ENCODE measurements at places on chromosomes 6 and 20.

GRCh38 chr6:26311012-26311384 is 54.0 kb upstream of the BTN3A2 start:
- DNase-seq, result peak; percentile 52

DNA sequence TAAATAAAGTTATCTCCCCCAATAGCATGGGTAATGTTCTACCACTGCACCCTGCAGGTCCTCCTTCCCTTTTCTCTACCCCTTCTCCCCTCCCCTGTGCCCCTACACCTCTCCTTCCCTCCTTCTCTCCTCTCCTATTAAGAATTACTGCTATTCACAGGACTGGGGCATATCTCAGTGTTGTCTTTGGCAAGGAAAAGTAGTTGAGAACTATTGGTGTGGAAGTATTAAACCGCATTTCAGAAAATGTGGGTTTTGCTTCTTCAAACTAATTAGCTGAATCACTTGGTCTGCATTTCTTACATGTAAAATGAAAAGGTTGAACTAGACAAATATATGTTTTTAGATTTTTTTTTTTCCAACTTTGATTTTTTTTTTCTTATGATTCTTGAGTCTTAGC is 296.3 kb downstream of the CDKAL1 start:
- DNase-seq, result no peak

DNA sequence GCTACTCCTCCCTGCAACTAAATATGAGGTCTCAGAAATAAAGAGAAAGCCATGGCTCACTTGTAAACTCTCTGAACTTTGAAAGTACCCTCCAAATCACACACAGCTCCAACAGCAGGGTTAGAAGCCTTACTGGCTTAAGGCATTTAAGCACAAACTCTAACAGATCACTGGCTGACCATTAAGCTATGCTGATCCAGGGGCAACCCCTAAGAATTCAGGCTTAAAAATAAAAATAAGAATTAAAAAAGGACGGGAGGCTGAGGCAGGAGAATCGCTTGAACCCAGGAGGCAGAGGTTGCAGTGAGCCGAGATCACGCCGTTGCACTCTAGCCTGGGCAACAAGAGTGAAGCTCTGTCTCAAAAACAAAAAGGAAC is 21.8 kb downstream of the HLA-E start:
- DNase-seq, result no peak

- DNase-seq, result no peak
Measured at GRCh38 chr20:58519940-58520712, 4.9 kb upstream of the APCDD1L start.

GRCh38 chr20:57316795-57317201 is 12.8 kb upstream of the SPO11 start:
- no peak for DNase-seq

- DNase-seq, result no peak
Measured at GRCh38 chr20:18515973-18516372, 8.2 kb downstream of the SEC23B start.

- DNase-seq, result no peak
Measured at GRCh38 chr6:37635319-37635718, 62.4 kb downstream of the MDGA1 start.

GRCh38 chr20:10893321-10893720 is 219.5 kb upstream of the JAG1 start:
- DNase-seq, result no peak

DNA sequence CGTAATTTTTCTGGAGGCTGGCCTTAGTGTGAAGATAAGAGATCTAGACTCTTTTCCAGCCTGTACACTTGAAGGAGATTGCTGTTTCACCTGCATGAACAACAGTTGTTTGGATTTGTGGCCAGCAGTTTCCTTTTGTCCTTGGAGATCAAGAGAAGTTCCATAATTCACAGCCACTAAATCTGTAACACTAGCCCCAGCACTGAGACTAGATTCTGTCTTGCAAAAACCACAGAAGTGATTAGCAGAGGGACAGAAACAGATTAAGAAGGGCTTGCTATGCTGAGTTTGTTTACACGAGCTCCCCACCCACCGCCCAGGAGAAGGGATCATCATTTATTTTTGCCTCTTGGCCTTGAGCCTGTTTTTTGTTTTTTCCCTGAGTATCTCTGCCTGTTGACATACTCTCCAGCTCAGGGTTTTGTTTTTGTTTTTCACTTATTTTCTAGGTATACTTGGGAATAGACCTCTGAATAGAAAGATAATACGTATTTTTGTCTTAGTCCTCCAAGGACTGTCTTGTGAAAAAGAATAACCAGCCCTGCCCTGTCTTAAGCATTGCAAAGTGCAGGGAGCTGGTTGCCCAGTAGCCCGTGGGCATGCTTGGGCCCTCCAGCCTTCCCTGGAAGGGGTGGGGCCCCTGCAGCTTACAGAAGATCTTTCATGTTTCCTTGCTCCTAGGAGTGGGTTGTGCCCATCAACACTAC is 93.1 kb upstream of the SOX4 start:
- DNase-seq, result no peak

DNA sequence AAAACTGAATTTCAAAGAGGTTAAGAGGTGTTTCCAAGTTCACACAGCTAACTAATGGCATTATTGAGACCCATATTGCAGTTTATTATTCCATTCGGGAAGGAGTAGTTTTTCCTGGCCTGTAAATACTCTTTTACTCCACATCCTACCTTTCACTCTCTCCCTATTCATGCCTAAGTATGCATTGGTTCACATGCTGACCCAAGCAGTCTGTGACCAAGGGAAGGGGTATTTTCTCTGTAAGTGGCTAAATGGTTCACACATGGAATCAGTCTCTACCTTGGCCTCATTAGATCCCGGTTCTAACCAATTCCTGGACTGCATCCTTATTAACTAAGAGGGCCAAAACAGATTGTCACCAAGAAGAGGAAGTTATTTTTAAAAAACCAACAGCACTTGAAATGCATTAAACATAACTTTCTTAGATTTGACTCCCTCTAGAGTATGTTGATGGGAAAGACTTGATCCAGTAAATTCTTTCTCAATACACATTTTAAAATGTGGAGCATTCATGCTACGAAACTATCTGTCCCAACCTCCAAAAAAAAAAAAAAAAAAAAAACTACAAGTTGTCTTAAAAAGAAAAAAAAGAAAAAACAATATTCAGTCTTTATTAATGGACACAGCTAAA is 17.8 kb upstream of the RSPO3 start:
- no peak for DNase-seq

DNA sequence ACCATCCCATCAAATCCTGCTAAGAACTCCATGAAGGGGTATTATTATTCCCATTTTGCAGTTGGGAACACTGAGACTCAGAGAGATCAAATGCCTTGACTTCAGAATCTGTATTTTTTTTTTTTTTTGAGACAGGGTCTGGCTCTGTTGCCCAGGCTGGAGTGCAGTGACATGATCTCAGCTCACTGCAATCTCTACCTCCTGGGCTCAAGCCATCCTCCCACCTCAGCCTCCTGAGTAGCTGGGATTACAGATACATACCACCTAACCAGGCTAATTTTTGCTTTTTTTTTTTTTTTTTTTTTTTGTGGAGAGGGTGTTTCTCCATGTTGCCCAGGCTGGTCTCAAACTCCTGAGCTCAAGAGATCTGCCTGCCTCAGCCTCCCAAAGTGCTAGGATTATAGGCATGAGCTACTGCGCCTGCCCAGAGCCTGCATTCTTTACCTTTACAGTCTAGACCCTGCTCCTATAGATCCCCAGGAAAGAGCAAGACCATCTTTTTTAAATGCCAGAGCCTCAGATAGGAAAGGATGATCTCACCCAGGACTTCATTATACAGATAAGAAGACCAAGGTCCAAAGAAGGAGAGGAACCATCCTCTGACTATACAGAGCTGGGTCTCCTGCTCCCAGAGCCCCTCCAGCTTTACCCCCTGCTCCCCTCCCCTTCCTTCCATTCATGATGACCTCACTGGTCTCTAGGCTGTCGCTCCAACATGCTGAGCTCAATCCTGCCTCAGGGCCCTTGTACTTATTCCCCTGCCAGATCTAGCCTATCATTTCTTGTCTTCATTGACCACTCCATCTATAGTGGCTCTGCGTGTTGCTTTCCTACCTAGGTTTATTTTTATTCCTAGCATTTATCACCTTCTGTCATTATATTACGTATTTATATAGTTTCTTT is 138.6 kb downstream of the CEBPB start:
- DNase-seq, result no peak

DNA sequence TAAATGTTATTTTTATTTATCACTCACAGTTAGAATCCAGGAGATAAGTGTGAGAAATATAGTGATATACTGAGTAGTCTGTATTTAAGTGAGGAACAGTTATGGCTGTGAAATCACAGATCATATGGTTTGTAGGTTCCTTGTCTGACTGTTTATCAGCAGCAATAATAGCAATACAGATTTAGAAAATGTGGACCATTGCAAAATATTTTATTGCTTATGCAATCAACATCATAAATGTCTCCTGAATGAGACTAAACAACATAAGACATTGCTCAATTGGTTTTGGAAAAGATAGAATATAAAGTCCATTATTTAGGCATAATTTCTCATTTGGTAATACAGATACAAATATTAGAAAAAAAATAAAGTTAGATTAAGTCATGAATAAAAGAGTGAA is 43.7 kb downstream of the CCDC170 start:
- DNase-seq, result no peak

GRCh38 chr6:146598772-146599405 is at the start of gene ADGB:
Gene ADGB (plus strand): TSS chr6:146598972. CDS start chr6:146599041, 69 bp downstream.
- DNase-seq, result peak; percentile 90

DNA sequence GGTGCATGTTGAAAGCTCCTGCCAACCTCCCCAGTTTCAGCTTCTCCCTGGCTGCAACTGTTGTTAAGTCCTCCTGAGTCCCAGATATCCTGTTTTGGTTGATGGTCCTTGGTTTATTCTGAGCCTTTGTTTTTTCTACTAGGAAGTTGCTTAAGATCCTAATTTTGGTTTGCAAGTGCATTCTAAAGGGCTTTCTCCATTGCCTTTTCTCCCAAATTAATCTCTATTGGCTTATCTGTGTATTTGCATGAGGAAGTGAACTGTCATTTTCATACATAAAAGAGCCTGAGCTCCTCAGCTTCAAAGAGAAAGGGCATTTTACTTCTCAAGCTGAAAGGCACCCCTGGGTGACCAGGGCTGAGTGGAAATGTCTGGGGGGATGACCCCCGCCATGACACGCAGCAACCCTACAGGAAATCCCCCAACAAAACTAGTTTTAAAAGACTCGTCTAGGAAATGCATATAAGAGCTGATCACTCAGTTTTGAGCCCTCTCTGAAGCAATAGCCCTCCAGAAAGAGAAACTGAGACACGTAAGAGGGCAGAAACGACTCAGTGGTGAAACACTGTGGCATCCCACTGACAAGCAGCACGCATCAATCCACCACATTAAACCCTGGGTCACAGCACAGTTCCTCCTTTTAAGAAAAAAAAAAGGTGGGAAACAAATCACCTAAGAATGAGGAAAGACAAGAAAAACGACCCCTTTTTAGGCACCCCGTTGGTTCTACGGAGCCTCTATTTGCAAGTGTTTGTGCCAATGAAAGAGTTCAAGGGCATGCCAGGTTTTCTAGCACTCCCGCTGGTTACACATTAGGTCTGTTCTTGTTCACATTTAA is 140.9 kb downstream of the THBS2 start:
- no peak for DNase-seq

DNA sequence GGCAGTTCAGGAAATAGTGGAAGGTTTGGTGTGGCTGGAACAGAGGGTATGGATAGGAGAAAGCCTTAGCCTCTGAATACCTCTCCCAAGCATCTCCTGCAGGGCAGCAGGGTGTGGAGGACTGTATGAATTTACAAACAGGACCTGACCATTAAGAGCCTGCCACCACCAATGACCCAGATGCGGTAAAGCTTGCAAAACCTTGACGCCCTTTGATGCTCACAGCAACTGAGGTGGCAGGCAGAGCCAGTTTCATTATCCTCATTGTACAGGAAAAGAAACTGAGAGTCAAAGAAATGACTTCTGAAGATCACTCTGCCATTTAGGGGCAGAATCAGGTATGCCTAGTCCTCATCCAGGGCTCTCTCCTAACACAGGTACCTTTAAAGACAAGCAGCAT is 2.4 kb downstream of the HM13 start:
- DNase-seq, result no peak

GRCh38 chr6:114428341-114428740 is 85.5 kb upstream of the HS3ST5 start:
- no peak for DNase-seq

- DNase-seq, result no peak
Measured at GRCh38 chr6:133254552-133255228, 13.5 kb downstream of the EYA4 start.

DNA sequence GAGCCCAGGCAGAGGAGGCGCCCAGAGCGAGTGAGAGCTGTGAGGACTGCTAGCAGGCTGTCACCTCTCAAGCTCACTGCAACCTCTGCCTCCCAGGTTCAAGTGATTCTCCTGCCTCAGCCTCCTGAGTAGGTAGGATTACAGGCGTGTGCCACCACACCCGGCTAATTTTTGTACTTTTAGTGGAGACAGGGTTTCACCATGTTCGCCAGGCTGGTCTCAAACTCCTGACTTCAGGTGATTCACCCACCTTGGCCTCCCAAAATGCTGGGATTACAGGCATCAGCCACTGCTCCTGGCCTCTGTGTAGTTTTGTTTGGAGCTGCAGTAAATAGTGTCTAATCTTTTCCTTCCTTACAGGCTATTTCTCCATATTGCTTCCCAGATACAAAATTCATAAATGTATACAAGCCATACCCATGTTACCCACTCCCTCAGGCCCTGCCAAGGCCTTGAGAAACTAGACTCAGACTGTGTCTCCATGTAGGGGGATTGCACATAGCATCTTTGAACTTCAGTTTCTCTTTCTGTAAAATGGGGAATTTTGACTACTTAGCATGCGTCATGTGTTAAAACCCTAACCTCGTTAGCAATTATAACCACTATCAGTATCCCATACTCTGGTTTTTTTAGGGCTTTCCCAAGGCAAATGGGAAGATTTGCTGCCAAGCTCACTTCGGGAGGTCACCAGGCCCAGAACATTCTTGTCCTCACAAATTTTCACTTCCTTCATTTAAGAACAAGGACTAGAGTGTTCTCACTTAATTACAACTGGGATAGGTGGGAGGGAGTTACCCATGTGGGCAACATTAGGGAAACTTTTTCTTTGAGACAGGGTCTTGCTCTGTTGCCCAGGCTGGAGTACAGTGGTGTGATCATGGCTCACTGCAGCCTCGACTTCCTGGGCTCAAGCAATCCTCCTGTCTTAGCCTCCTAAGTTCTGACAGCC is 67.3 kb upstream of the DDR1 start:
- no peak for DNase-seq

GRCh38 chr6:43278524-43279078 is 19.5 kb upstream of the SLC22A7 start:
- DNase-seq, result no peak

DNA sequence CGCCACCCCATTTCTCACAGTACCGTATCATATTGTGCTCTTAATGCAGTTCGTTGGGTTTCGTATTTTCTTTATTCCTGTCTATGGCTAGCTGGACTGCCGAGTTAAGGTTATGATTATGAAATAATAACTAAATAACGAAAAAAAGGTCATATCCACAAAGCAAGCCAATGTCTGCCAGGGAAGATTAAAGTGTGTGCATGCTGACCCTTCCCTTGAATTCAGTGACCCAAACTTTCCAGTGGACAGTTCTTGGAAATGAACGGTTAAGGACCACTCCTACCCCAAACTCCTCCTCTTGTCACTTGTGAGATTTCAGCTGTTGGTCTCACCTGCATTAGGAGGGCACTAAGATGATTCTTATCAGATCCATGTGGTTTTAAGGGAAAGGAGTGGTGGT is 171.6 kb downstream of the ZNF217 start:
- DNase-seq, result no peak
